ENCODE measurements at places on chromosomes 6 and 20.

GRCh38 chr6:5334341-5334740 lies 73.0 kb downstream of the FARS2 start:
- DNase-seq = no peak

DNA sequence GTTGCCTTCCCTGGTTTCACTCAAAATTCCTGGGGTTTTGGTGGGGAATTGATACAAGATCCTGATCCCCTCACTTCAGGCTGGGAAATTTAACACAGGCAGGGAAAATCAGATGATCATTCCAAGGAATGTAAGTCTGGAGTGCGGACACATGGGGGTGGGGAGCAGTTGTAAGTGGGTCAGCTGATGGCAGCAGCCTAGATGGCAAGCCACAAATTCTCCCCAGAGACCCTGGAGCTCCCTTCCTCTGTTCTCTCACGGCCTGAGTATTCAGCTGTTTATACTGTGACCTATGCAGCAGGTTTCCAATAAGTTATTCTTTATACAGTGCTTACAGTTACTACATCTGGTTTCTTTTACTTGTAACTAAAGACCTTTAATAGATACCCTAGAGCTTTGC lies 144.9 kb downstream of the SH3BGRL2 start:
- DNase-seq = no peak

GRCh38 chr6:123547216-123547978 lies 89.4 kb downstream of the TRDN start:
- DNase-seq = no peak

- no peak for DNase-seq
Observed at GRCh38 chr20:5135363-5136012, 8.7 kb downstream of the CDS2 start.

DNA sequence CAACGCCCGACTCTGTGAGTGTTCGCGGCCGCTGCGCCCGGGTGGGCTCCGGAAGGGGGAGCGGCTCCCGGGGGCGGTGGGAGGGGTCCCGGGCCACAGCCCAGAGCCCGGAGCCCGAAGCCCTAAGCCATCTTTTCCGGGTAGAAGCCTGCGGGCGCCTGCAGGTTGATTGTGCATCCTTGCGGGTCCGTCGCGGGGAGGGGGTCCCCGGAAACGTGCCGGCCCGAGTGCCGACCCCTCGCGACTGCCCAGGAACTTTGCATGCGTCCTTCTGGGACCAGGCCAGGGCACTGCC lies 413 bp downstream of the PTPRA start:
- DNase-seq = no peak

DNA sequence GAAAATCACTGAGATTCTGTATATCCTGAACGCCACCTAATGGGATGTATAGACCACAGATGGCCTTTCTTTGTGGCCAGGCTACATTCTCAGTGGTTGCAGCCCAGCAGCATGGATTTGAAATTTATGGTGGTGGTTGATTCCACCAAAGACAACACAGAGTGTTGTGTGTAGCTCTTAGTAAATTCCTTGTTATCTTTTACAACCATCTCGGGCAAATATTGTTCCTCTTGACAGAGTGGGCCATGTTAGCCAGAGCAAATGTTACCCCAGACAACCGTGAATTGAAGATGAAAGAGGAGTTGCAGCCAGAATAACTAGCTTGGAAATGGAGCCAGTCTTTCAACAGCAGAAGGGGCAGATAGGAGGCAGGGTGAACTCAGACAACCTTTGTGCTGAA lies 39.5 kb downstream of the SLC24A3 start:
- no peak for DNase-seq

GRCh38 chr6:20160541-20161283 lies 51.6 kb downstream of the MBOAT1 start:
- DNase-seq = no peak

- peak; percentile 56 for DNase-seq
Observed at GRCh38 chr6:138818496-138819194, 22.8 kb downstream of the ECT2L start.

GRCh38 chr6:149242883-149243282 lies 74.6 kb upstream of the TAB2 start:
- no peak for DNase-seq

GRCh38 chr20:1377341-1377871 lies 15.4 kb downstream of the FKBP1A start:
- DNase-seq = no peak

- DNase-seq = no peak
Observed at GRCh38 chr6:125511809-125512396, 210.1 kb upstream of the HDDC2 start.

GRCh38 chr6:16543521-16543920 lies 217.7 kb downstream of the ATXN1 start:
- no peak for DNase-seq

GRCh38 chr20:23877524-23877923 lies 2.0 kb downstream of the CST5 start:
- DNase-seq = no peak

- DNase-seq = no peak
Observed at GRCh38 chr6:11317885-11318771, 85.7 kb upstream of the NEDD9 start.

DNA sequence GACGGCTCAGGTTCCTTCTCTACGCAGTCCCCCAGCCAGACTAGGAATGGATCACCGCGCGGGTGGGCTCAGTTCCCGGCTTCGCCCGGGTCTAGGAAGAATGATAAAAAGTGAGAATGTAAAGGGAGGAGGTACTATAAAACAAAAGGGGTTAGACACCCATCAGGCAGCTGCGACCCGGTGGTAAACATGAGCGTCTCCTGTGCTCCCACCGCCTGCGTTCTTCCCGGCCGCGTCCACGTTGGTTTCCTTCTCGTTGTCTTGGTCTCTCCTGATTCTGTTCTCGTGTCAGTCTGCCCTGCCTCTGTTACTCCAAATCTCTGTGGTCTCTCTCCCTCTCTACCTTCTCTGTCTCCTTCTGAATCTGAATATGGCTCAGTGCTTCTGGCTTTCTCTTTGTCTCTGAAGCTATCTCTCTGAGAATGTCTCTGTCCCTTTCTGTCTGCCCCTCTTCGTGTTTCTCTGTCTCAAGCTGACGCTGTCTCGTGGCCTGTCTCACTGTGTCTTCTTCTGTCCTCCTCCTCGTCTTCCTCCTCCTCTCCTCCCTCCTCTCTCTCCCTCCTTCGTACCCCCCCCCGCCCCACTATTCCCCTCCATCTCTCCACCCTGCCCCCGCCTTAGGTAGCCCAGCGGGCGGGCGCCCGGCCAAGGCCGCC lies 41.6 kb upstream of the FOXP4 start:
- DNase-seq = no peak

- DNase-seq = no peak
Observed at GRCh38 chr6:143195349-143195845, 134.7 kb downstream of the AIG1 start.

DNA sequence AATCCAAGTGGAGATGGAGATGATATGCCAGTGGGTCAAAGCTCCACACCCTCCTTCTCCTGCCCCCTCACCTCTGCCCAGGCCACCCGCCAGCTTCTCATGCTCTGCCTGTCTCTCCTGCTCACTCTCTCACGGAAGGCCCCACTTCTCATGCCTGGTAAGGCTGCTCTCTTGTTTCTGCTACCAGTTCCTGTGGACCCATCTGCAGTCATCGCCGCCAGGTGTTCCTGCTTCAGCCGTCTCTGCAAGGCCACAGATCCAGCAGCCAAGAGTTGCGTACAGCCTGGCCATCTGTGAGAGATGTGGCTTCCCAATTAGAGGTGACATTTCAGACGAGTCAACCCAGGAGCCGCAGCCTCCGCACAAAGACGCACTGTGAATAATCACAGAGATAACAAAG lies 40.8 kb upstream of the NXT1 start:
- no peak for DNase-seq

- DNase-seq = peak; percentile 61
Observed at GRCh38 chr6:143276436-143276835, 174.1 kb downstream of the ADAT2 start.

- no peak for DNase-seq
Observed at GRCh38 chr20:17430125-17430950, 100.8 kb downstream of the BFSP1 start.

- no peak for DNase-seq
Observed at GRCh38 chr6:124738482-124738881, 223.8 kb upstream of the RNF217 start.

GRCh38 chr6:83480470-83480869 lies 31.9 kb upstream of the PRSS35 start:
- DNase-seq = no peak

DNA sequence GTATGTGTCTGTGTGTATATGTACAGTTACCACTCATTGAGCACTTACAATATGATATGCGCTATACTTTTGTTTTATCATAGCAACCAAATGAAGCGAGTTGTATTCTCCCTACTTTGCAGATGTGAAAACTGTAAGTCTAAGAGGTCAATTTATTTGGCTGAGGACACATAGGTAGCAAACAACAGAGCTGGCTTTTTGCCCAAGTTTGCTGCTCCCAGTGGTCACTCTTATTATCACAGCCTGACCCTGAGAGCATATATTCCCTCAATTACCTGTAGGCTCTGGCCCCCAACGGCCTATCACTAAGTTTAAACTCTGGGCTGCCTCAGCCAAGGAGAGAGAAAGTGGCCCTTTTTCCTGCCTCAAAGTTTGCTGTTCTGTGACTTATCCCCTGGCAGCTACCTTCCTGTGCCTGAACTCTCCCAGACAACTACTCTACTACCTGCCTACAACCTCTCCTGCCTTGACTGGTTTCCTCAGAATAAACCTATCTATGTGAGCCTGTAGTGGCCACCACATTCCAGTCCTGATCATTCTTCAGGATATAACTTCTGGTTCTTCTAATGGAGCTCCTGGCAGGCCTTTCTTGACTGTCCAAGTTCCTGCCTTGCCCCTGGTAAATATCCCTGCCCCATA lies 221.8 kb downstream of the FRK start:
- peak; percentile 11 for DNase-seq

GRCh38 chr6:138028893-138029292 lies 78.3 kb downstream of the PERP start:
- DNase-seq = no peak

DNA sequence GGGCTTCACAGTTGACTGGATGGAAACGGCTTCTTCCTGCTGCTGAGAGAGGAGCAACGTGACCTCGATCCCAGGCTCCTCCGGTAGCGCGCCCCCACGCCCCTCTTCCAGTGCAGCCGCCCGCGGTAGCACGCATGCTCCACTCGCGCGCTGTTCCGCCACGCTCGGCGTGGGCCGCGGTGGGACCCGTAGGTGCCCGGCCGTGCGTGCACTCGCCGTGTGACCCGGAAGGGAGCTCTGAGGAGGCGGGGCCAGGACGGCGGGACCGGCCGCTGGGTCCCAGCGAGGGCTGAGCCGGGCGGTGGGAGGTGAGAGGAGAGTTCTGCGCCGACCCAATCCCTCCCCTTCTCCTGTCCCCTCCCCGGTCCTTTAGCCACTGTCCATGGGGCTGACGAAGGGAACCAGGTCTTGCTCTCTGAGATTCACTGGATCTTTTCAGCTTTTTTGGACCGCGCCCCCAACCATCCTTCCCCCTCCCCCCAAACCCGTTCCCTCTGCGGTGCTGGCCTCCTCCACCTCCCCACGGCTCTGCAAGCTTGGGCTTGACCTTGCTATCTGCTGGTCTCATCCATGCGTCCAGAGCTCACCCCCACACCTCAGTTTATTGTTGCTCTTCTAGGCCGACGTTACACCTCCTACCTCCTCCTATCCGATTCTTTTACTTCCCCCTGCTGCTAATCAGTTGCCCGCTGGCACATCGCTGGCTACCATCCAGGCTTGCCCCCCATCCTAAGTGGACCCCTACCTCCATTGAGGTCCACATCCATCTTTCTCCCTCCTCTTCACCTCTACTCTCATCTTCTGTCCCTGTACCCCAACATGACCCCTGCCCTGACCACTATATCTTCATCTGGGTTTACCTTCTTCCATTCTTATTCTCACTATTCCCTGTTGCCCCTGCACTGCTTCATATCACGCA lies at the start of gene CUL9:
CUL9 (plus strand) TSS at position 255 of the 919 bp plus-strand sequence. CDS start 2,115 bp downstream, outside the sequence.
- DNase-seq = peak; percentile 62

DNA sequence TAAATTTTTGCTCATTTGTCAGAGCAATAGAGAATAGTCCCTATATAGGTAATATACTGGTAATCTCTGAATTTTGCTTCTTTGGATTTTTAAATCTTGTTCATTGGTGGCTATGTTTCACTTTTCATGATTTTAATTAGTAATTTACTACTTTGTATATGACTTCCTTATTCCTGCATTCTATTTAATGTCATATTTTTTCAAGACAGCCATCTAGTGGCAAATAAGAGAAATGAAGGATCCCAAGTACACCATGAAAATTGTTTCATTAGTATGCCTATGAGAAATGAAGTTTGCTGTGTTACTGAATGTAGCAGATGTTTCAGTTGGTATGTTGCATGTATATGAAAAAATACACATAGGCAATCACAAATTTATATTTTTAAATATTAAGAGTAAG lies 82.4 kb downstream of the ZNF292 start:
- DNase-seq = peak; percentile 88

DNA sequence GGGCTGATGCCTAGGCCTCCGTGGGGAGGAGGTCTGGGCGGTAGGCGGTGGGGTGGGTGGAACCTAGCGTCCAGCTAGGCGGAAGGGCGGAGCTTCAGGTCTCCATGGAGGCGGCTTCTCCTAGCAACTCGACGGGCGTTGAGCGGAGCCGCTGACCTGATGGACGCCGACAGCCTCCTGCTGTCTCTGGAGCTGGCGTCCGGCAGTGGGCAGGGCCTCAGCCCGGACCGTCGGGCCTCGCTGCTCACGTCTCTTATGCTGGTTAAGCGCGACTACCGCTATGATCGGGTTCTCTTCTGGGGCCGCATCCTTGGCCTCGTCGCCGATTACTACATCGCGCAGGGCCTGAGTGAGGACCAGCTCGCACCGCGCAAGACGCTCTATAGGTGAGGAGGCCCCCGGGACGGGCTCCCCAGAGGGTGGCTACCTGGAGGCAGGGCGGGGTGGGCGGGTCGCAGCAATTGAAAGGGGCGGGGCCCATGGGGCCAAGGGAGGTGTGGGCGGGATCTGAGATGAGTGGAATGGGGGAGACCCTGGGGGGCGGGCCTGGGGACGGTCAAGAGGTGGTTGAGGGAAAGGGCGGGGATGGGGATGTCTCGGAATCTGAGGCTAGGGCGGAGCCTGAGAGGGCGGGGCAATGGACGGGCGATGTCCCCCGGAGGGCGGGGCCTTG lies at the start of gene RSPH9:
RSPH9 (plus strand) TSS at position 97 of the 673 bp plus-strand sequence; CDS start at position 160, 63 bp downstream.
- DNase-seq = no peak

GRCh38 chr6:44245912-44246662 lies 814 bp upstream of the HSP90AB1 start:
- DNase-seq = peak; percentile 76

DNA sequence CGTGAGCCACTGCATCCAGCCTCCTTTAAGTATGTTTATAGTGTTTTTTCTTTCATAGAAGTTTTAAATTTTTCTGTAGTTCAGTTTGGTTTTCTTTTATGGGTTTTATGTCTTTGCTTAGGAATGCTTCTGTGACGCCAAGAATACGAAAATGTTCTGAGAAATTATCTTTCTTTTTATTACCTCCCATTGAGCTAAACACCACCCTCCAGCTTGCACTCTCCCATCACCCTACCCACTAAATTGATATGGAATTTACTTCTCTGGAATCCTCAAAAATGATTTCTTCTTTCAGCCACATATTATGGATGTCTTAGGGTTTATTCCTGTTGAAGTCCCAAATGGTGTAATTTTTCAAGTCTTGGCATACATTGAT lies 38.1 kb downstream of the JARID2 start:
- no peak for DNase-seq

GRCh38 chr6:148999929-149000468 lies 253.2 kb downstream of the UST start:
- DNase-seq = no peak

All from AML-193 (cell line).